Nasal cavity respiratory epithelium epithelial cell of viscerocranial mucosa (primary cell): ENCODE measurements at places on chromosomes 7 and 10. TPM values are rescaled to one million over a fixed set of nuclear protein-coding genes. Genes with fewer than 3 reads are reported as not detected.

Gene ATP6V0A4
- total RNA-seq = 0.07 TPM in 1 of 2 replicates, not detected in the other

Gene MMD2
- not detected in 2 replicates for total RNA-seq

Gene ZNF365
- 2.9 and 5.5 TPM in 2 replicates for total RNA-seq

Gene SFRP5
- total RNA-seq = not detected in 2 replicates

Gene ERVW-1
- not detected in 2 replicates for total RNA-seq

Gene SDK1
- 0.34 and 4.2 TPM in 2 replicates for total RNA-seq

Gene ASAH2B
- 4.5 and 6.2 TPM in 2 replicates for total RNA-seq

Gene SCIN
- under 0.01 and 3.2 TPM in 2 replicates for total RNA-seq
